ENCODE measurements at places on chromosomes 6 and 20. TPM values are rescaled to one million over a fixed set of nuclear protein-coding genes. Genes with fewer than 3 reads are reported as not detected.

Gene HRH3
- total RNA-seq: not detected

GRCh38 chr6:32436995-32437836 is 2.5 kb upstream of the HLA-DRA start:
- no peaks in the 10 kb centered on the region for H3K36me3 ChIP-seq
- H3K4me3 ChIP-seq: no peak overlapping the region
- DNase-seq: no peak
- no peaks in the 10 kb centered on the region for H3K4me1 ChIP-seq
- no peaks in the 10 kb centered on the region for H3K27me3 ChIP-seq

GRCh38 chr20:1938464-1939269 is 43.5 kb downstream of the SIRPA start:
- H3K4me3 ChIP-seq: no peak overlapping the region
- H3K27me3 ChIP-seq: no peaks in the 10 kb centered on the region
- no peak for DNase-seq
- no peak overlapping the region for H3K27ac ChIP-seq
- peaks cover 4% of the 10 kb centered on the region for H3K4me1 ChIP-seq

DNA sequence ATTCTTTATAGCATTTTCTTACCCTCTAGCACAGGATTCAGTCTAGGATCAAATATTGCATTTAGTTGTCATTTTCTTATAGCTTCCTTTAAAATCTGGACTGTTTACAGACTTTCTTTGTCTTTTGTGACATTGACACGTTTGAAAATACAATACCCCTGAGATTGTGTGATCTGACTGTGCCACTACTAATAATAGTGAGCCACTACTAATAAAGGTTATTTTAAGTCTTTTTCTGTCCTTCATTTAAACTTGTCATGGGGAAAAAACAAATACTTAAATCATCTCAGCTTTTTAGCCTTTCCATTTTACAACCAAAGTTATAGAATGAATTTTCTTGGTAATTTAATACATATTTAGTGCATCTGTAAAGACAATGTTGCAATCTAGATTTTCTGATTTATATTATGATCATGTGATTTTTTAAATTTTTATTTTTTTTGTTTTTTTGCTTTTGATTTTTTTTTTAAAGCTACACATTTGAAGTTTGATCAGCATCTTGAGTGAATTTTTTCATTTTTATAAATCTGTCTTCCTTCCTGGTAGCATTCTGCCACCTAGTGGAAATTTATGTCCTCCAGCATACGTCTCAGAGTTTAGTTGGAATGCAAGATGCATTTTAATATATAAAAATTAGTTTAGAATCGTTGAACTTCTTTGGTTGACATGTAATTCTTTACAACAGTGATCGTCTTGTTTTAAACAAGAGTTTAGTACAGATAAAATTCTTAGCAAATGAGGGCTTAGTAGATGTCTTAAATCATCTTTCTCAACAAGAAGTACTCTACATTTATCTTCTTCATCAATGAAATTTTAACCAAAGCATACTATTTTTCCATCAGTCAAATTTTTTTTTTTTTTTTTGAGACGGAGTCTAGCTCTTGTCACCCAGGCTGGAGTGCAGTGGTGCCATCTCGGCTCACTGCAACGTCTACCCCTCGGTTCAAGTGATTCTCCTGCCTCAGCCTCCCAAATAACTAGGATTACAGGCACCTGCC is 119.4 kb downstream of the NCOA3 start:
- H3K27ac ChIP-seq: peak overlapping the region; percentile 40
- no peak overlapping the region for H3K4me3 ChIP-seq
- DNase-seq: no peak
- no peaks in the 10 kb centered on the region for H3K27me3 ChIP-seq
- no peaks in the 10 kb centered on the region for H3K36me3 ChIP-seq
- H3K4me1 ChIP-seq: peaks cover 13% of the 10 kb centered on the region

GRCh38 chr6:45830441-45831139 is 185.1 kb downstream of the CLIC5 start:
- no peaks in the 10 kb centered on the region for H3K4me1 ChIP-seq
- H3K36me3 ChIP-seq: no peaks in the 10 kb centered on the region

DNA sequence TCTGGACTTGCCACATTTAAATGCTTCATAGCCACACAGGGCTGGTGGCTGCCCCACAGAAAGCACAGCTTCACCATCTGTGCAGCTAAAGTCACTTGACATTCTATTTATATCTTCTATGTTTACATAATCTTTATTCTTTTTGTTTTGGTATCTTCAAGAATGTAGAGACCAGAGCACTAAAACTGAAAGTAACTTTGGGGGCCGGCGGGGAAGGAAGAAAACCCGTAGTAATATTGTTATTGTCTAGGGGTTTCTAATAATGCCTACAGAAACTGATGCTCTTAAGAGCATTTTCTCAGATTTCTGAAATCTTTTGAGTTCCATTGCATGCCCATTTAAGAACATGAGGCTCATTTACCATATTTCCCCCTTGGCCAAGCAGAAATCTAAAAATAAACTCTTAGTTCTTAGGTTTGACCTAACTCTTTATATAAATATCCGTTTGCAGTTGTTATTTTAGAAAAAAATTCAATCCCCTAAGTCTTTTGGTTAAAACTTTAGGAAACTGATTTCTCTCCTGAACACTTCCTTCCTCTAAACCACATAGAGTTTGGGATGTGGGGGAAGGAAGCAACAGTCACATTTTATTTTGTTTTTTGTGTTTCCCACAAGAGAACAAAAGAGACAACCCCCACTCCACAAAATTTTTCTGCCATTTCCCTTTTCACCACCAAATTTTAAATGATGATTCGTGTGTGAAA is 207.6 kb downstream of the OGFRL1 start:
- H3K27me3 ChIP-seq: no peaks in the 10 kb centered on the region
- H3K4me3 ChIP-seq: peak overlapping the region; percentile 57
- peaks cover 18% of the 10 kb centered on the region for H3K4me1 ChIP-seq
- H3K36me3 ChIP-seq: no peaks in the 10 kb centered on the region
